ENCODE measurements at places on chromosomes 2 and 18.

- DNase-seq, result no peak
Measured at GRCh38 chr2:159938395-159938794, 124.0 kb downstream of the PLA2R1 start.

GRCh38 chr18:36658611-36659010, 170.2 kb downstream of the TPGS2 start:
- DNase-seq, result no peak

- DNase-seq, result no peak
Measured at GRCh38 chr18:52700116-52700515, 360.1 kb downstream of the DCC start.

DNA sequence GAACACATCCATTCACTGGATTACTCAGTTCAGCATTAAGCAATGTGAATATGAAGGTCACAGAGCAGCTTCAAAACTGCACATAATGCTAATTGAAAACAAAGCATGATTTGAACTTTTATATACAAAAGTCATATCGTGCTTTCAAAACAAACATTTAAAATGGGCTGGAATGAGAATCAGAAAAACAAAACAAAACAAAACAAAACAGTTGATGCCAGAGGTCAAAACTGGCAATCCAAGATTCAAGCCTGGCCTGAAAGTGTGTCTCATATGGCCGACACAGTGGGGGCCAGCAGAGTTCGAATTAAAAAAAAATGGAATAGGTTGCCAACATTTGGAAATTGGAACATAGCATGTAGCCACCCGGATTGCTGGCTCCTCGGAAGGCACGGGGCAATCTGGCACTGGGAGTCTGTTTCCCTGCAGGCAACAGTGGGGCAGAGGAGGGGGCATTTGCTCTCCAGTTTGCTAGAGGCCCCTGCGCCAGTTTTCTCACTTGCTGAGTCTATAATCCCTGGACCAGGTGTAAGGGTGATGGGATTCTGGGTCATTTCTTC, 294.4 kb downstream of the ZNF521 start:
- no peak for DNase-seq

DNA sequence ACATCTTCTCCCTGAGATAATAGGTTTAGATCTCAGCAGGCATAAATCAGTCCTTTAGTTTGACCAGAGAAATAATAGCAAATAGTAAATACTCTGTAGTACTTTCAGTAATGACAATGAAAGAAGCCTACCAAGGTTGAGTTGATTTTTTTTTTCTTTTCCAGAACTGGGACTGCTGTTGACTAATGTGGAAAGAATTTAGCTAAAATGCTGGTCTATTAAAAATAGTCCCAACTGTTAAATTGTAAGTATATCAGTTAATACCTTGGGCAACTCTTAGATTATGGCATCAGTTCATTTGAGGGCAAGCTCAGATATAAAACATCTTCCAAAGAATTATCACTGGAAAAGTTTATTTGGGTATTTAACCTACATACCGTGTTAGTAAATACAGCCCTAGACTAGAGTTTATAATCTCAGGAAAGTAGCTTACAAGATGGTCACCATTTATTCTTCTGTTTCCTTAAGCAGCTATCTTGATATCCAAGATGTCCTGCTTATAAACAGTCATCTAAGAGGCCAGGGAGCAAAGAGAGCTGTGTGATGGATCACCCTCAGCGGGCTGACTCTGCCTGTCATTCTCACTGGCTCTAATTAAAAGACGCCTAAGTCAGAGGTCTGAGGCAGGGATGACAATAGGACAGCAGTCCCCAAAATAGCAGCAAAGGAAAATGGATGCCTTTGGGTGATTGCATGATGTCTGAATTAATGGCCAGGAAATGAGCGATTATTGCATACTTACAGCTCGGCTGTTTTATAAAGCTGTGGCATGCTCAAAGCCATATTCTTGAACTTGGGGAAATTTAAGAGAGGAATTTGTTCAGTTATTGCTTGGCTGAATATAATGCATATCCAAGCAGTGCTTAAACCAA, 121.3 kb downstream of the MTX2 start:
- DNase-seq, result no peak

GRCh38 chr2:109647636-109648035, 33.5 kb downstream of the SOWAHC start:
- no peak for DNase-seq

DNA sequence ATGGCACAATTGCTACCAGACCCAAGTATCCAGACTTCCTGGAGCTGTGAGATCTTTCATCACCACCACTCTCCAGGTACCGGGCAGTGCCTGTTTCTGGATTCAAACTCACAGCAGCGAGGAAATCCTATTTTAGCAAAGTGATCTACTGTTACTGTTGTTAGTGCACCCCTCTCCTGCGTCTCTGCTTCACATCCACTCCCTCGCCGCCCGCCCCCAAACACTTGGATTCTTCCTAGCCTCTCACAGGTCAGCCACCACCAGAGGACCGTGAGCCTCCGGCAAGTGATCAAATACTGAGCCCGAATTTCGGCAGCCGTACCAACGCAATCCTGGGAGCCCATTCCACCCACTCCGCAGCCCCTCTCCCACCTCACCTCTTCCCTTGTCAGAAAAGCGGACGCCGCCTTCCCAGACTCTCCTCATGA, 519 bp downstream of the METTL4 start:
- DNase-seq, result peak; percentile 71

- DNase-seq, result no peak
Measured at GRCh38 chr2:24459224-24460161, 31.6 kb upstream of the NCOA1 start.

- no peak for DNase-seq
Measured at GRCh38 chr2:230657462-230657861, 55.2 kb upstream of the CAB39 start.
